Endothelial cell of umbilical vein (primary cell): ENCODE measurements at places on chromosomes 7 and 10. TPM values are rescaled to one million over a fixed set of nuclear protein-coding genes. Genes with fewer than 3 reads are reported as not detected.

ANXA8L1 gene
- not detected in 2 replicates for total RNA-seq

ASZ1 gene
- total RNA-seq = not detected in 2 replicates

CPA2 gene
- total RNA-seq = not detected in 2 replicates

ACSM6 gene
- not detected in 2 replicates for total RNA-seq

SPDYE2 gene
- total RNA-seq = not detected in 2 replicates

CCDC172 gene
- total RNA-seq = not detected in 2 replicates

ENTPD1 gene
- 23.0 and 27.0 TPM in 2 replicates for total RNA-seq

UPK3BL2 gene
- total RNA-seq = 29.8 and 30.6 TPM in 2 replicates

NME8 gene
- not detected in 2 replicates for total RNA-seq

KCND2 gene
- total RNA-seq = 0.05 TPM in 1 of 2 replicates, not detected in the other

- no peak for DNase-seq
Observed at GRCh38 chr7:24216576-24217125, 67.3 kb upstream of the NPY start.

DNA sequence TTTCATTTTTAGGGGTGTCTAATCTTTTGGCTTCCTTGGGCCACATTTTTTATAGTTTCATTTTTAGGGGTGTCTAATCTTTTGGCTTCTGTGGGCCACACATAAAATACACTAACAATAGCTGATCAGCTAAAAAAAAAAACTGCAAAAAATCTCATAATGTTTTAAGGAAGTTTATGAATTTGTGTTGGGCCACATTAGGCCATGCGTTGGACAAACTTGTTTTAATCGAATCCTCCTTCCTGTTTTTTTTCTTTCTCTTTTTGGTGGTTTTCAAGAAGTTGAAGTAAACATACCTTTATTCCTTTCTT, 37.4 kb downstream of the ZNRF2 start:
- DNase-seq = no peak

DNA sequence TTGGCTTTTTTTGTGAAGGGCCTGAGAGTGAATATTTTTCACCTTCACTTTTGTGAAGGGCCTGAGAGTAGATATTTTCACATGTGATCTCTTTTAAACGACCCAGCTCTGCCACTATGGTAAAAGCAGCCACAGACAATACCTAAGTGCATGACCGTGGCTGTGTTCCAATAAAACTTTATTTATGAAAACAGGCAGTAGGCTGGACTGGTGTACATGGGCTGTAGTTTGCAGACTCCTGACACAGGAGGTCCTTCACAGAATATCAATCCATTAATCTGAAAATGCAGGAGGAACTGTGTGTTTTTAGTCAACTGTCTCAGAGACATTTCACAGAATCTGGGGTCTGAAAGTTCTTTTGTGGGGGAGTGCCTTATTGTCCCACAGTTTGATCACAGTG, 186.9 kb downstream of the PRKCQ start:
- no peak for DNase-seq

DNA sequence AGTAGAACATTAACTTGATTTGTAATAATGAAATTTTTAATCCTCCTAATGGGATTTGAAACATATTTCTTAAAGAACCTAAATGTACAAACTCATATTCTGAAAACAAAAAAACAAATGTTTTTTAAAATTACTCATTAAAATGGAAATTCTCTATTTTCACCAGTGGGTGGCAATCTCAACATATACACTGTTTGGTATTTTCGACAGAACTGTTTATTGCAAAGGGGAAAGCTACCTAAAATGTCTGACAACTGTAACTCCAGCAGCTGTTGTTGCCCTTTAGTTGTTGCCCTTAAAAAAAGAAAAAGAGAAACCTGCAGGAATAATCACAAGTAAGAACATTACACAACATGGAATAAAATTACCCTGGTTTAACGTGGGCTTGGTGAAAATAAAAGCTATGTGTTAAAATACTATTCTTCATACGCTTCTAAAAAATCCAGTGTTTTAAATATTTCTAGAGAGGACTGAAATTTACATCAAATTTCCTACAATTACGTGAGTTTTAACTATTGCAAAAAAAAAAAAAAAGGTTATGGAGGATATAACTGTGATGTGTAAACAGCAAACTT, 54.5 kb downstream of the COL1A2 start:
- peak; percentile 51 for DNase-seq

DNA sequence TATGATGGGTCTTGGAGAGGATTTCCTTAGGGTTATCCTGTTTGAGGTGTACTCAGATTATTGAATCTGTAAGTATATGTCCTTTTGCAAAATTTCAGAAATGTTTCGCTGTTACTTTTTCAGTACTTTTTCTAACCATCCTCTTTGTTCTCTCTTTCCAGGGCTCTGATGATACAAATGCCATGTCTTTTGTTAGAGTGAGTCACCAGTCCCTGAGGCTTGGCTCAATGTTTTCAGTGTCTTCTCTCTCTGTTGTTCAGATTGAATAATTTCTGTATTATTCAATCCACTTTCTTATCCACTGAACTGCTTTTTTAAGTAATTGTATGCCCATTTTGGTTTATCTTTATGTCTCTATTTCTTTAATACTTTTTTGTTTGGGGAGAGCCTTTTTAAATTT, 449.4 kb downstream of the TNS3 start:
- no peak for DNase-seq

DNA sequence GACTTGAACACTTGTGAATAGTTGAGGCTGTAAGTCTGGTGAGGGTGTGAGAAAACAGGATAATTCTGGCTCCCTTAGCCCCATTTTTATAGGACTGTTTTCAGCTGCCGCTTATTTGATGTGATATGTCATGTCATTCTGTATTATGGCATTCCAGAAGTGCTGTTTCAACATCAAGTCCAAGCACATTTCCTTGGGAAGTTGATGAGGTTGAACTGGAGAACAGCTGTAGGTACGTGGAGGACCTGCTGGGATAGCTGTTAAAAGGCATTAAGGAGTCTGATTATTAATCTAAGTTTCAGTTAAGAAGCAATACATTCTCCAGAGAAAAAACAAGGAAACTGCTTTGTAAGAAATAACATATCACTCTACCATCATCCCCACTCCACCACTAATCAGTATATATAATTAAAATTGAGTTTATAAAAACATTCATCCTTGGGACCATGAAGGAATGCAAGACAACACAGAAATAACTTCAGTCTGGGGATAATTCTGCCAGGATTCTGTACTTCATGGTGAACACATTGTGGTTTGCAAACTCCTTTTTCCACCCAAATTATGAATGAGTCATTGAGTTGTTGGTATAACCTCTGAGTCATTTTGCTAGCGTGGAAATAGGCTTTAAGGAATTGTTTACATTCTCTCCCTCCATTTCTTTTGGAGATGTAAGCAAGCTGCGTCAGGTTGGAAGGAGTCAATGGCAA, 39.9 kb upstream of the TMEM229A start:
- peak; percentile 83 for DNase-seq

GRCh38 chr7:25750744-25751508, 401.1 kb upstream of the NFE2L3 start:
- peak; percentile 5 for DNase-seq

GRCh38 chr7:77894574-77895091, 96.1 kb downstream of the PHTF2 start:
- no peak for DNase-seq

GRCh38 chr10:17059197-17059688, 70.4 kb downstream of the CUBN start:
- DNase-seq = no peak

DNA sequence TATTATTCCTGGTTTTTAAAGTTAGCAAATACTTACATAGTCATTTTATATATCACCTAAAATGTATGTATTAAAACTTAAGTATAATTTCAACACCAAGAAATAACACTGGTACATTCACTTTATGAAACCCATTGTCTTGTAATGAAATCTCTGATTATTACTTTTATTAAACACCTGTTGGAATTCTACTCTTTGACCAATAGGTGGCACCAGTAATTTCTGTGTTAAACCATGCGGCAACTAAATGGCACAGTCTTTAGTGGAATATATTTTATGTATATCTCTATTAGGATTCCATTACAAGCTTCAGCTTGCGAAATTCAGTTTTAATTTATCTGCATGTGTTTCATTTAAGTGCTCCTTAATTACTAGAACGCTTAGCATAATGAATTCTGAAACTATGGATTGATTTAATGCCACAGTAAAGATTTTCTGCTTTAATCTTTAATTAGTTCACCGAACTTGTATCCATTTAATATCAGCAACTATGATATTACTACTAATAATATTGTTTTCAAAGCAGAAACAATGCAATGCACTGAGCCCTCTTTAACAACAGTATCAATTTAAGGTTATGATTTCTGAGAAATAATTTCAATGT, 181.3 kb downstream of the MAGI2 start:
- peak; percentile 55 for DNase-seq

DNA sequence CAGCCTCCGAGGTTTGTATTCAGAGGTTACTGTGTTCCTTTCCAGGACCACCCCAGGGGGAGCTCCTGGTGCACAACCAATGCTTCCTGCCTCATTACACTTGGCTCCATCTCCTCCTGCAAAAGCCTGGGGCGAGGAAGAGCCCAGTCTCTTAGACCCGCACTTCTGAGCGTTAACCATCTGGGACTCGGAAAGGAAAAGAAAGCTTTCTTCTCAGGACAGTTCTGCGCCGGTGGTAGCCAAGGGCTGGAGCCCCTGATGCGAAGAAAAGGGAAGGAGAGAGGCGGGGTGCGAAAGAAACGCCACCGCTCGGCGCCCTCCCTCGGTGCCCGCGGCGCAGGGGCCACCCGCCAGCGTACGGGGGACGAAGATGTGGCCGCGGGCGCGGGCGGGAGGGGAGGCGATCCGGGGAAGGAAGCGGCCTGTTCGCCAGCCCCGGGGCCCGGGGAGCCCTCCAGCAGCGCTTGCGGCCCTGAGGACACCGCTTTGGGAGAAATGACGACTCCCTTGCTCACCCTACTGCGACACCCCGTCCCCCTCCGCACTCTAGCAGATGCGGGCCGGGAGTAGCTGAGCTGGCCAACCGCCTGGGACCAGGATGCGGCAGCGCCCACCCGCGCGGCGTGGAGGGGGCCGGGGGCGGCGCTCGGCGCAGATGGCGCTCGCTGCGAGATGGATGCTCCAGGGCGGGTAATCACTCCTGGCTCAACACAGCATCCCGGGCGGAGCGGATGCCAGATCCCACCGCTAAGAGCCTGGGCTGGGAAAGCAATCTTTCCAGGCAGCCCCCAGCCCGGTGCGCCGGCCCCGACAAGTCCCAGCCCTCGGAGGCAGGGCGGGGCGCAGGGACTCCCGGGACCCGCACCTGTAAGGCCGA, 1.3 kb downstream of the NRCAM start:
- peak; percentile 57 for DNase-seq

- no peak for DNase-seq
Observed at GRCh38 chr7:26356929-26357798, 65.5 kb downstream of the SNX10 start.

DNA sequence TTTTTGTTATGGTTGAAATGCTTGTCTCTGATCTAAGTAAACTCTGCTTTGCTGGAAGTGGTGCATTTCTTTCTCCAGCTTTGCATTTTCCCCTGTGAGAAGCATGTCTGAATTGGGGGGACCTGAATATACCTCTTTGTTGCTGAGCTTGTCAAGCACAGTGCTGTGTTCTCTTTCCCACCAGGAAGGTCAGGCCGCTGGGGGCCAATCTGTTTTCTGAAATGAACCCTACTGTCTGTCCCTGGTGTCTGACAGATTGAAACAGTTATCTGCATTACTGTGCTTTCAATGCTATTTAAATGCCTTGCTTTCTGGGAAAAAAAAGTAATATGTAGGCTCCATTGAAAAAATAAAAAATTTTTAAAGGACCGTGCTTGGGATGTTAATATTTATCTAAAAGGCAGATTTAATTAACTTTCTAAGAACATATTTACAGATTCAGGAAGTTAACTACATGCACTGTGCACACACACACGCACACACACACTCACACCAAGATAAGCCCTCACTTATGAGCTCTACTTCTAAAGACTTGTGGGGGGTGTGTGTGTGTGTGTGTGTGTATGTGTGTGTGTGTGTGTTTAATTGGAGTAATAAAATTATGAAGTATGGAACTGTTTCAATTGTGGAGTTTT, 127.0 kb upstream of the FZD1 start:
- DNase-seq = no peak

DNA sequence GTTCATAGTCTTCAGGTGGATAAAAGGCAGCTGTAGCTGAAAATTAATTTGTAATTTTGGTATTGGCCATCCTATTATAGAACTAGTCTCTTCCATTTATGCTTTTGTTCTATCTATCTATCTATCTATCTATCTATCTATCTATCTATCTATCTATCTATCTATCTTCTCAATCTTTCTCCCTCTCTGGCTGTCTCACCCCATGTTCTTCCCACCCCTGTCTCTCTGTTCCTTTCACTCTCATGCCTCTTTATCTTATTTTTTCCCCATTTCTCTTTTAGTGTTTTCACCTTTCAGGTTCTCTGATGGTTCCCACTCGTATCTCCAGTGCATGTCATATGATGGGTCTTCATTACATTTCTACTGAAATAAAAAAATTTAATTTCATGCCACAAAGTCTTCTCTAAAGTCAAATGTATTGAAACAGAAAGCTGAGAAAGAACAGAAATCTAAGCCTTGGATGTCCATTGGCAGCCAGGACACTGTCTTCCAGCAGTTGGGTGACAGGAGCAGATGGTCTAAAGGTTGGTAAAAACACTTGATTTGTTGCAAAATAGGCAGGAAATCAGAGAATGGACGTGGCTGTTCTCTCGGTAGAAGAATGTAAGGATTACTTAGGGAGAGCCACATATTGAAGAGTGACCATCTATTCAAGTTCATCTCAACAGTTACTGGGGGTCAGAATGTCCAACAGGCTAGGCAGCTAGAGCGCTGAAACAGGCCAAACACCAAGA, 127.0 kb downstream of the RELN start:
- no peak for DNase-seq

GRCh38 chr10:24603333-24603732, 120.4 kb downstream of the ARHGAP21 start:
- DNase-seq = no peak

GRCh38 chr10:44801383-44802327, 109.5 kb upstream of the TMEM72 start:
- DNase-seq = peak; percentile 92

- DNase-seq = peak; percentile 52
Observed at GRCh38 chr7:116810267-116811116, 51.9 kb upstream of the CAPZA2 start.

- DNase-seq = no peak
Observed at GRCh38 chr10:5603091-5603847, 63.1 kb downstream of the ASB13 start.

GRCh38 chr10:104337985-104338735, at the start of gene ITPRIP:
Gene ITPRIP, minus strand, starts transcription at chr10:104338465. Its CDS starts 22,414 bp downstream, at chr10:104316051.
- peak; percentile 93 for DNase-seq

DNA sequence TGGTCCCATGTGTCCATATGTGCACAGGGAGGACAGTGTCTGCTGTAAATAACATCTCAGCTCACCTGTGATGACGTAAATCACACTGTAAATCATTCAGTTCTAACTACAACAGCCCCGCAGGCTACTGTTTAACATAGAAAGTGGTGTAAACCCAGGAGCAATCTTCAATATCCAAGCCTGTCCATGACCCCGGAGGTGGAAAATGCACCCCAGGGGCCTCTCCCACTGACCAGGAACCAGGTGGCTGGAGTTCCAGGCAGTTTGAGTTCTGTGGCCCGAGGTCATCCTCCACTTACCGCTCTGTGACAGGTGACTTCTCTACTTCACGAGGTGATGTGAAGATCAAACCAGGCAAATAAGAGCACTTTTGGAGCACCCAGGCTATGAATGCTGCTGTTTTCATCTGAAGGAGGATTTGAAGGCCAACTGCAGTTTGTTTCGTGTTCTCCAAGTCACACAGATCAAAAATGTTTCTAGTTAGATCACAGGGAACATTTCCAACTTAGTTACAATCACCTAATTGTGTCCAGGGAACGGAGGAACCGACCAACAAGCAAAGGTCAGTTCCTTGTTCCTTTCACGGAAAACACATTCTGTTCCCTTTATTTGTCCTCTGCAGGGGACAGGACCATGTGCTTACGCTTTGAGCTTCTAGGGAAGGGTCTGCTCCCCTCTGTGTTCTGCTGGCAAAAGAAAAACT, 131.8 kb downstream of the WDR37 start:
- DNase-seq = no peak

- no peak for DNase-seq
Observed at GRCh38 chr7:107773027-107773426, 29.1 kb downstream of the CBLL1 start.
